Colonic mucosa (tissue), 4 donors: ENCODE measurements at places on chromosomes 7 and 10.
A peak's percentile ranks its signal among the peaks of the same experiment; 100 is the strongest.

- no peak for DNase-seq
Observed at GRCh38 chr10:17865351-17865750, 56.2 kb downstream of the MRC1 start.

DNA sequence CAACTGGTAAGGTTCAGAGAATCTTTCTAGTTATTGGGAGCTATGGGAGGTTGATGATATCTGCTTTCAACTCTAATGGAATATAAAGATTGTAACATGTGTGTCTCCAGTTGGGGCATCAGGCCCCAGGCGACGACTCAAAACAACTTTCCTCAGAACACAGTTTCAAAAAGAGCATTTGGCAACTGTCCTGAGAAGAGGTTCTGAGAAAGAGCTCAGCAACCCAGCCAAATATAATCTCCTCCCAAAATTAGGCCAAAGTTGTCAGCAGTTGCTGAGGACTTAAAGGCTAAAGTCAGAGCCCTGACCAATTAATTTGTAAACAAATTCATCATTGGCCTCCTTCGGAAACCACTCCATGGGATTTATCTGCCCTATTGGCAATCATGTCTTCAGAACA, 251.1 kb upstream of the NFE2L3 start:
- DNase-seq, result no peak

GRCh38 chr10:45160271-45160670, 155.1 kb downstream of the OR13A1 start:
- DNase-seq, result no peak

DNA sequence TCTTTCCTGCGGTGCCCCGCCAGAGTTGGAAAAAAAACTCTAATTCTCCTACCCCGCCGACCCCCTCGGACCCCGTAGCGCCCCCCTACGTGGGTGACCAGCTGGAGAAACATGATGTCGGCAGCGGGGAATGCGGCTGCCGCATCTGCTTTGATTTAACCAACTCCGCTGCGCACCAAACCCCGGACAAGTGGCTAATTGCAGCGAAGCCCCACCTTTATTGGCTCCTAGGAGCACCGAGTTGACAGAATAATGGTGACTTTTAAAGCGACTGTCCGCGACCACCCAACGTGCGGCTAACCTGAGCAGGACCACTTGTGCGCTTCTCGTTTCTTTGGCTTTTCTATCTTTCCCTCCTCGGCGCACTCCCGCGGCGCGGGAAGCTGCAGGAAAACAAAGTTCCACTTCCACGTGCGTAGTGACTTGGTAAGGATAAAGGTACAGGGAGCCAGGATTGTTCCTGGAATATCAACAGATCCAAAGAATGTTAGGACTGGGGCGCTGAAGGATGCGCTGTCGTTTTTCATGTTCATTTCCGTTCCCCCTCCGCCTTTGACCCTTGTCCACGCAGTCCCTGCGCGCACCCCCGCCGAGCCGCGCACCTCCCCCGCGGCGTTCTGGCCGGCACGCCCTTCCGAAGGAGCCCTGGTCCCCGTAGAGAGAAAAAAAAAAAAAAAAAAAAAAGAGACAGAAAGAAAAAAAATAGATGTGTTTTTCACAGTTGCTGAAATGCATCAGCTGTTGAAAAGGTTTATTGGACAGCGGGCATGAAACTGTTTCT, 1.4 kb downstream of the WNT16 start:
- no peak for DNase-seq

- no peak for DNase-seq
Observed at GRCh38 chr10:59279991-59280505, 82.3 kb downstream of the FAM13C start.

DNA sequence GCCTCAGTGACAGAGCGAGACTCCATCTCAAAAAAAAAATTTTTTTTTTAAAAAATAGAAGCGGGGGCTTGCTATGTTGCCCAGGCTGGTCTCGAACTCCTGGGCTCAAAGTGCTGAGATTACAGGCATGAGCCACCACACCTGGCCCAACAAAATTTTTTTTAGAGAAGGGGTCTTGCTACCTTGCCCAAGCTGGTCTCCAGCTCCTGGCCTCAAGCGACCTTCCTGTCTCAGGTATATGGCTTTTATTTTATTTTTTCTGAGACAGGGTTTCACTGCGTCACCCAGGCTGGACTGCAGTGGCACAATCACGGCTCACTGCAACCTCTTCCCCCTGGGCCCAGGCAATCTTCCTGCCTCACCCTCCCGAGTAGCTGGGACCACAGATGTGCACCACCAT, 1.6 kb upstream of the ABHD11 start:
- no peak for DNase-seq

- DNase-seq, result no peak
Observed at GRCh38 chr7:66679633-66680244, 51.1 kb downstream of the KCTD7 start.

DNA sequence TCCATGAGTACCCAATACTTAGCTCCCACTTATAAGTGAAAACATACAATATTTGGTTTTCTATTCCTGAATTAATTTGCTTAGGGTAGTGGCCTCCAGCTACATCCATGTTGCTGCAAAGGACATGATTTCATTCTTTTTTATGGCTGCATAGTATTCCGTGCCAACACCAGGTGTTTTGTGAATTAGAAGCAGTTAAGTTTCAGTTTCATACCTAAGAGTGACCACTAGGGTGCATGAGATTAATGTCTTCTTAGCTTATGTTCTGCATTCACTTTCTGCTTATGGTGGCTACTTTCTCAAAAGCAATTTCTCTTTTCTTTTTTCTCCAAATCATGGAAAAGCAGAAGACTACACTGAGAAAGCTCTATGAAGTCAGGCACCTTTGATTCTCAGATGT, 65.1 kb upstream of the VSTM2A start:
- DNase-seq, result no peak

- no peak for DNase-seq
Observed at GRCh38 chr7:44595934-44596635, 10.3 kb upstream of the OGDH start.

GRCh38 chr7:5598261-5598761, 174.7 kb upstream of the TNRC18 start:
- DNase-seq, result no peak

- DNase-seq, result no peak
Observed at GRCh38 chr7:106584914-106585759, 75.8 kb downstream of the CCDC71L start.

DNA sequence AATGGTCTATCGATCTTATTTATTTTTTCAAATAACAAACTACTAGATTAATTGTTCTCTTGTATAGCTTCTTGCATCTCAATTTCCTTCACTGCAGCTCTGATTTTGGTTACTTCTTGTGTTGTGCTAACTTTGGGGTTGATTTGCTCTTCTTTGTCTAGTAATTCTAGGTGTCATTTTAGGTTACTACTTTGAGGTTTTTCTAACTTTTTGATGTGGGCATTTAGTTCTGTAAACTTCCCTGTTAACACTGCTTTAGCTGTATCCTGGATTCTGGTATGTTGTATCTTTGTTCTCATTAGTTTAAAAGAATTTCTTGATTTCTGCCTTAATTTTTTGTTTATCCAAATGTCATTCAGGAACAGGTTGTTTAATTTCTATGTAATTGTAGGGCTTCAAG, 1188.0 kb downstream of the DNAJB9 start:
- DNase-seq, result no peak

DNA sequence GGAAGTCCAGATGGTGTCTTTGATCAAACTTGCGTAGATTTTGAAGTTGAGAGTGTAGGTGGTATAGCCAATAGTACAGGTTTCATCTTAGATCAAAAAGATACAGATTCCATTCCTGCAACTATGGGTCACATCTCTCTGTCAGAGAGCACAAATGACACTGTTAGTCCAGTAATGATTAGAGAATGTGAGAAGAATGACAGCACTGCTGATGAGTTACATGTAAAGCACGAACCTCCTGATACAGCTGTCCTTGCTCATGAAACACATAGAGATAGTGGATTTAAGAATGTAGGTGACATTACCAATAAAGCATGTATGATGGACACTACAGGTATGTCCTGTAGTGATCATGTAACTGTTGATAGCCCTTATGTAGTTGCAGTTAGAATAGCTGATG, 59.1 kb downstream of the LOXL4 start:
- DNase-seq, result no peak

DNA sequence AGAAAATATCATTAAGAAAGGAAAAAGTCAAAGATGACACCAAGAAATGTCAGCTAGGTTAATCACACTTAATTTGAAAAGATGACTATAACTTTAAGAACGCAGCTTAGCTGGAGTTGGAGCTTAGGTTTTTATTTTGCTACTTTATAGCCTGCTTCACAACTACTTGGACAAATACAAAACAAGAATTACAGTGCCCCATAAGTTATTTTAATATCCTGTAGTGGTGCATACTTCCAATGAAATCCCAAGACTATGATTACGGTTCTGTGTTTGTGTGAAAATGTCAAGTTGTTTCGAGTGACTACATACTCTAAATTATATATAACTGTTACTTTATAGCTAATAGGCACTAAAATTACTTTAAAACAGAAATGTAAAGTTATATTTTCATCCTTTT, 244.6 kb upstream of the MGMT start:
- no peak for DNase-seq

- DNase-seq, result no peak
Observed at GRCh38 chr10:22823109-22823508, 104.7 kb upstream of the ARMC3 start.

- no peak for DNase-seq
Observed at GRCh38 chr7:15985587-15986384, 299.3 kb upstream of the MEOX2 start.

- no peak for DNase-seq
Observed at GRCh38 chr7:38753347-38753746, 122.2 kb upstream of the AMPH start.

GRCh38 chr10:80041162-80041561, 37.3 kb upstream of the TMEM254 start:
- DNase-seq, result no peak

- no peak for DNase-seq
Observed at GRCh38 chr10:21501091-21501490, 24.4 kb downstream of the SKIDA1 start.

DNA sequence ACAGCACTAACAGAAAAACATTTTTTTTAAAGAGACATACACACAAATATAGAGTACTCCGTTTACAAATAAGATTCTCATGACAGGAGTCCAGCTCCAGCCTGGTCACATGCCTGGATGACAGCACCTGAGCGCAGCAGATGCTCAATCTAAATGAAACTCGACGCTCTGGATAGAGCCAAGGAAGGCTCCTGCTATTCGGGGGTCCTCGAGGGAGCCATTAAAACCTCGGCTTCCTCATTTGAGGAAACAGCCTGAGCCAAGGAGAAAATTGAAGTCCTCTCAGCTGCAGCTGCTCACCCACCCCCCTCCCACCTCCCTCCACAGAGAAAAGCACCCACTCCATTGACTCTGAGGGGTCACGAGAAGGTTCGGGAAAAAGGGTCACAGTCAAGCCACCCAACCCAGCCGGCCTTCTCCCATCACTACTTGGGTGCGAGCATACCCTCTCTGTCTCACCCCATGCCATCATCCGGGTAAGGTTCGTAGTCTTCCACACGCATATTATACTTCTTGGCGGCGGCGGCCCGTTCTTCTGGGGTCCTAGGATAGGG, 673 bp downstream of the NDUFB8 start:
- DNase-seq, result no peak

DNA sequence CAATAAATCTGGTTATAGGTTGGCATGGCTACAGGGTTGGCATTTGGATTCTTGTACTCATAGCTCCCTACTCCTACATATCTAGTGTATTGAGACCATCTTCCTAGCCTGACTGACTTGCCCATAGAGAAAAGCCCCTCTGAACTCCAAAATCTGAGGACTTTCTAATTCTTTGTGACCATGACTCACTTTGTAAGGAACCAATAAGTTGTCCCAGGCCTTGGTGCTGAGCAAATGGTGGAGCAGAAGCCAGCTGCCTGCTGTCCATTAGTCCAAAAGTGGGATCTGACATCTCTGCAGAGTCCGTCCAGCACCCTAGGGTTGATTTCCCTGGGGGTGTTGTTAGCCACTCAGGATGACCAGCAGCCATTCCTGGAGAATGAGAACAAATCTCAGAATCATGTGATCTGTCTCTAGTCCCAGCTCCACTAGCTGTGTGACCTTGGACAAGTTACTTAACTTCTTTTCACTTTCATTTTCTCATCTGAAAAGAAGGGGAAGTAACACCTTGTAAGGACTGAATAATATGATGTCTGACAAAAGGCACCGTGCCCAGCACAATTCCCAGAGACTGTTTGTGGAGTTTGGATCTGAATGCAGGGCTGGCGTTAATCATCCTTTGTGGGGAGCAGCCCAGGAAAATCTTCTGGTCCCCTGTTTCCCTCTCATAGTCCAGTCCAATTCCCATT, 44.1 kb downstream of the MTURN start:
- no peak for DNase-seq

- peak; percentile 45 for DNase-seq
Observed at GRCh38 chr7:105589356-105590077, 8.2 kb upstream of the EFCAB10 start.

DNA sequence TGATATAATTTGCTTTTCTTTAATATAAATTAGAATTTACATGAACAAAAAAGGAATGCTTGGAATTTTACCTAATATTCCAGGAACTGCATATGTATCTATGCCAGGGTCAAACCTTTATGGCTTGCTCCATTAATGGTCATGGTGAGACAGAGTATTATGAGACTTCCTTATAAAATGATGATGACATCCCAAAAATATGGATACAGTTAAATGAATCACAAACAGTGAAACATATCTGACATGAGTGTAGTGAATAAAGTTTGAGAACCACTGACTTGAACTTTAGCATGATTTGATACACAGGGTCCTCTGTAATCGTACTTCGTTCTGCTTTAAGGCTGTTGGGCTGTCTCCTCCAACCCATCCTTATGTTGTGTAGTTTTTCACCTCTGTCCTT, 51.8 kb downstream of the MARCHF5 start:
- no peak for DNase-seq

- DNase-seq, result peak; percentile 20
Observed at GRCh38 chr10:77287647-77288120, 349.9 kb downstream of the KCNMA1 start.

DNA sequence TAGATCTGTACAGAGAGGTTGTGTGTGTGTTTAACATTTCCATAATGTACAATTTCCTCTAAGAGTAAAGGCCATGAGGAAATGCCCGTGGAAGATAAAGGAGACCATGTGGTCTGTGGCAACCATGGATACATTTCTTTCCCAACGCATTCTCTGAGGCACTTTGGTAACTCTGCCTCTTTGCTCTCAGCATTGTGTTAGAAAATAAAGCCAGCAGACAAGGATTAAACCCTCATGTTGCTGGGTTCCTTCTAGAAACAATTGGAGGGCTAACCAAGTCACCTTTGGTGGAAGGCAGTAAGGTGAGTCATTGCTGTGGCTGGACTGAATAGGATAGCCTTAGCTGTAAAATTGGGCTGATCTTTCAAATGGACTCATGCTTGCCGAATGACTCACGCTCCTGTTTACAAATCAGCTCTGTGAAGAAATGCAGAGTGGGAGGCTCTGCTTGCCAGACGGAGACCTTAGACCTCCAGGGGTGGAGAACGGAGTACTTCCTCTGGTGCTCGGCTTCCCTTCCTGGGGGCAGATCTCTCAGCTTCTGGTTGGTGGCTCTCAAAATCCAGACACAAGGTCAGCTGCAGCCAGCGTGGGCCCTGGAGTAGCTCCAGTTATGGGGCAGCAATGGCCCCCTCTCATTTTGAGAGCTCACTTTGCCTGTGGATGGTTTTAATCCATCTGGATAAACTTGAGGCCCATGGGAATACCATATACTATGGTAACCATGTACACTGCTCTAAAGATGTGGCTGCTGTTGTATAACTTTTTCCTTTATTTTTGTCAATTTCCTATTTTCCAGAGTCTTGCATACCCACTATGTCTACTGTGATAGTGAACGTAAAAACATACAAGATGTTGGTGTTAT, 137.3 kb downstream of the TCF7L2 start:
- peak; percentile 86 for DNase-seq
